ENCODE measurements at places on chromosomes 1 and 21.

- DNase-seq, result no peak
- peaks cover 10% of the 10 kb centered on the region for H3K4me1 ChIP-seq
- no peak overlapping the region for H3K27ac ChIP-seq
- peak overlapping the region; percentile 26 for H3K4me3 ChIP-seq
Measured at GRCh38 chr1:214550857-214551435, 456 bp downstream of the PTPN14 start.

DNA sequence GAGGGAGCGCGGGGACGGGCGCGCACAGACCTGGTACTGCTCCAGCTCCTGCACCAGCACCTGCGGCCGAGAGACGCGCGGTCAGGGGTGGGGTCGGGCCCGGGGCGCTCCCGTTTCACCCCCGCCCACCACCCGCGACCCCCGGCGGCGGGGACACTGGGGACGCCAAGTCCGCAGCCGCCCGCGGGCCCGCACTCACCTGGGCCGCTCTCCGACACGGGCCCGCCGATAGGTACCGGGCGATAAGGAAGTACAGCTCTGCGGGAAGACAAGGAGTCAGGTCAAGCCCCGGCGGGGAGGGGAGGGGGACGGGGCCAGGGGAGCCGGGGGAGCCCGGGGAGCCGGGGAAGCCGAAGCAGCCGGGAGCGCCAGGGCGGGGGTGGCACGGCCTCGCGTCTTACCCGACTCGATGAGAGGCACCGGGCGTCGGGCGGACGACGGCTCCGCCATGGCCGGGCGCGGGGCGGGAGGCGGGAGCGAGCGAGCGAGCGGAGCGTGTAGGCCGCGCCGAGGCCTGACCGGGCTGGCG is 326 bp downstream of the BRWD1 start:
- peaks cover 44% of the 10 kb centered on the region for H3K4me1 ChIP-seq
- H3K27me3 ChIP-seq, result no peaks in the 10 kb centered on the region
- peaks cover 24% of the 10 kb centered on the region for H3K36me3 ChIP-seq
- peak overlapping the region; percentile 86 for H3K4me3 ChIP-seq
- no peak for DNase-seq

GRCh38 chr1:199995096-199995685 is 32.3 kb upstream of the NR5A2 start:
- no peaks in the 10 kb centered on the region for H3K36me3 ChIP-seq
- DNase-seq, result no peak
- no peak overlapping the region for H3K27ac ChIP-seq

DNA sequence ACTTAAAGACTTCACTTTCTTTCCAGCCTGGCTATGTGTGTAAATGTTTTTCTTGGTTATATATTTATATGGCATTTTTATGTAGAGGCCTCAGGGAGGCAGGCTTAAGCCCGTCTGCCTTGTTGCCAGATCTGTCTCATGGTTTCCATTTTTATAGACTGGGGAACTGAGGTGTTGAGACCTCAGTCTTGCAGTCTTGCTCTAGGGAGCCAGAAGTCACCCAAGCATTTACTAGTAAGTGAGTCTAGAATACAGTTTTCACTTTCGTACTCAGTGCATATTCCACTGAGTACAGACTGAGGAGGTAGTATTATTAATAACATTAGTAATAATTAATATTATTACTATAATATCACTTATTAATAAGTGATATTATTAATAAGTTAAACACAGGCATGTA is 161.4 kb downstream of the UCK2 start:
- H3K36me3 ChIP-seq, result no peaks in the 10 kb centered on the region
- H3K4me3 ChIP-seq, result no peak overlapping the region
- H3K27ac ChIP-seq, result no peak overlapping the region
- no peak for DNase-seq

DNA sequence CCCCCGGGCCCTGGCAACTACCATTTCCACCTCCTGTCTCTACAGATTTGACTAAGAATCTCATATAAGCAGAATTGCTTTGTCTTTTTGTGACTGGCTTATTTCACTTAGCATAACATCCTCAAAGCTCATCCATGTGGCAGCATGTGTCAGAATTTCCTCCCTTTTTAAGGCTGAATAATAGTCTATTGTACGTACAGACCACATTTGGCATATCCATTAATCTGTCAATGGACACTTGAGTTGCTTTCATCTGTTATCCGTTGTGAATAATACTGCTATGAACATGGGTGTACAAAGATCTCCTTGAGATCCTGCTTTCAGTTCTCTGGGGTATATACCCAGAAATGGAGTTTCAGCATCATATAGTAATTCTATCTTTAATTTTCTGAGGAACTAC is 24.0 kb downstream of the SPATA21 start:
- H3K27ac ChIP-seq, result no peak overlapping the region
- no peaks in the 10 kb centered on the region for H3K27me3 ChIP-seq
- DNase-seq, result no peak
- no peak overlapping the region for H3K4me3 ChIP-seq
- no peaks in the 10 kb centered on the region for H3K36me3 ChIP-seq

- H3K4me3 ChIP-seq, result no peak overlapping the region
- H3K36me3 ChIP-seq, result peaks cover 41% of the 10 kb centered on the region
- no peak overlapping the region for H3K27ac ChIP-seq
- H3K27me3 ChIP-seq, result no peaks in the 10 kb centered on the region
- H3K4me1 ChIP-seq, result peaks cover 4% of the 10 kb centered on the region
- DNase-seq, result no peak
Measured at GRCh38 chr1:84939151-84939550, 46.1 kb upstream of the LPAR3 start.

DNA sequence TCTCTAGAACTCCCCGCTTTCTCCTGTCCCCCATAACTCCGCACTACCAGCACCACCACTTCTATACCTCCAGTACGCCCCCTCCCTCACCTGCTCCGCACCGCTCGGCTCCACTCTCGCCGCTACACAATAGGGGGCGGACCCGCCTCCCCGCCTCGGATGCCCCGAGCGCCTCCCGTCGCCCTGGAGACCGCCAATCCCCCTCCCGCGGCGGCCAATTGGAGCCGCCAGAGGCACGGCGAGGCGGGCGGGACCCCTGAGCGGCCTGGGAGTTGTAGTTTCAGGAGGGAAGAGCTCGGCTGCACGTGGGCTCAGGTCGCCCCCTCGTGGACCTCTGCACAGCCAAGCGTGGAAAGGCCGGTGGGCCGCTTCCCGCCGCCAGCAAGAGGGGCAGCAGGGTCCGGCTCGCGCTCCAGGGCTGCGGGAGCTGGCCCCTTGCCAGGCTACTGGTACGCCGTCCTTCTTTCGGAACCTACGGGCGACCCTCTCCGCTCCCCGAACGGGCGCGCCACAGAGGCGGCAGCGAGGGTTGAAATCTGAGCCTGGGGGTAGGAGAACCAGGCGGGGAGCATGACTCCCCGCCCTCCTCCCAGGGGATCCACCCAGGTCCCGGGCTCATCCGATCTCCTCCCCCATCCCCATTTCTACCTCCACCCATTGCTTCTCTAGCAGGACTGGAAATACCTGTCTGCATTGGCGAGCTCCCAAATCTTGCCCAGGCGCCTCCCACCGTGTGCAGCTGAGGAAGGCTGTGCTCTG is at the start of gene IGSF9:
IGSF9 (minus strand) TSS at position 131 of the 759 bp plus-strand sequence. CDS start 2,159 bp downstream, outside the sequence.
- H3K4me1 ChIP-seq, result peaks cover 11% of the 10 kb centered on the region
- H3K27me3 ChIP-seq, result peaks cover 42% of the 10 kb centered on the region
- H3K4me3 ChIP-seq, result peak within 1 kb of the TSS; percentile 65

- H3K27ac ChIP-seq, result no peak overlapping the region
- H3K4me1 ChIP-seq, result peaks cover 67% of the 10 kb centered on the region
- DNase-seq, result no peak
- peaks cover 37% of the 10 kb centered on the region for H3K36me3 ChIP-seq
Measured at GRCh38 chr1:230074270-230074669, 7.2 kb downstream of the GALNT2 start.

DNA sequence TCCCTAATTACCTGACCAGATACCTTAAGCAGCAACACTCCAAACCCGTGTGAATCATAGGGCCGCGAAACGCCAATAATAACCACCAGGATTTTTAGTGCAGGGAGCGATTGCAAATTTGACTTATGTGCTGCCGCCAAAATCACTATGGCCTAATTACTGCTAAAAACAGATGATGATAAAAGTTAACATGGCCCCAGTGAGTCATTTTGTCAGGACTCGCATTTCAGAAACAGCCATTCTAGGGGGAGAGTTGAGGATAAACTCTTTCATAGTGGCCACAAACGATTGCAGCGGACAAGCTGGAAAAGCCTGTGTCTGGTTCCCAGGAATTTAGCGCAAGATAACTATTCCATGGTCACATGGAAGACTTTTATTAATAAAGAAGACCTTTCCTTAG is 103.4 kb downstream of the HLX start:
- no peak for DNase-seq
- H3K4me1 ChIP-seq, result no peaks in the 10 kb centered on the region
- peaks cover under 1% of the 10 kb centered on the region for H3K36me3 ChIP-seq
- no peak overlapping the region for H3K4me3 ChIP-seq
- H3K27me3 ChIP-seq, result peaks cover 1% of the 10 kb centered on the region

- H3K27ac ChIP-seq, result peak overlapping the region; percentile 100
- DNase-seq, result peak; percentile 55
- H3K4me3 ChIP-seq, result peak overlapping the region; percentile 60
- peaks cover 17% of the 10 kb centered on the region for H3K36me3 ChIP-seq
- peaks cover 99% of the 10 kb centered on the region for H3K4me1 ChIP-seq
- H3K27me3 ChIP-seq, result no peaks in the 10 kb centered on the region
Measured at GRCh38 chr1:26287033-26287711, 7.3 kb downstream of the SH3BGRL3 start.

DNA sequence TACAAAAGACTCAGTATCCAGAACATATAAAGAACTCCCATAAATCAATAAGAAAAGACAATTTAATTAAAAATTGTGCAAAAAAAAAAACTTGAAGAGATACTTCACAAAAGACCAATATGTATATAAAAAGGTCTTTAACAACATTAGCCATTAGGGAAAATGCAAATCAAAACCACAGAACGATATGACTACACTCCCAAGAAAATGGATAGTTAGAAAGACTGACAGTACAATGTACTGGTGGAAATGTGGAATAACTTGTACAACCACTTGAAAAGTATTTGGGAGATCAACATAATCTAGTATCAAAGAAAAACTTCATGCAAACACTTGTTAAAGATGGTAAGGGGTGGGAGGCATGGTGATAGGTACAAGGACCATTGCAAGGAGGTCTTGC is 3.9 kb upstream of the CLCA1 start:
- no peak overlapping the region for H3K27ac ChIP-seq
- no peak overlapping the region for H3K4me3 ChIP-seq
- H3K4me1 ChIP-seq, result no peaks in the 10 kb centered on the region
- no peak for DNase-seq
- peaks cover 5% of the 10 kb centered on the region for H3K27me3 ChIP-seq
- H3K36me3 ChIP-seq, result no peaks in the 10 kb centered on the region

- H3K27ac ChIP-seq, result no peak overlapping the region
- peaks cover 35% of the 10 kb centered on the region for H3K36me3 ChIP-seq
- H3K4me1 ChIP-seq, result peaks cover 17% of the 10 kb centered on the region
- H3K27me3 ChIP-seq, result no peaks in the 10 kb centered on the region
- no peak overlapping the region for H3K4me3 ChIP-seq
Measured at GRCh38 chr1:211944733-211945500, 90.4 kb downstream of the INTS7 start.

- no peak for DNase-seq
- no peak overlapping the region for H3K27ac ChIP-seq
- peaks cover 22% of the 10 kb centered on the region for H3K36me3 ChIP-seq
- H3K27me3 ChIP-seq, result no peaks in the 10 kb centered on the region
Measured at GRCh38 chr21:43912910-43913309, 47.9 kb downstream of the AGPAT3 start.

DNA sequence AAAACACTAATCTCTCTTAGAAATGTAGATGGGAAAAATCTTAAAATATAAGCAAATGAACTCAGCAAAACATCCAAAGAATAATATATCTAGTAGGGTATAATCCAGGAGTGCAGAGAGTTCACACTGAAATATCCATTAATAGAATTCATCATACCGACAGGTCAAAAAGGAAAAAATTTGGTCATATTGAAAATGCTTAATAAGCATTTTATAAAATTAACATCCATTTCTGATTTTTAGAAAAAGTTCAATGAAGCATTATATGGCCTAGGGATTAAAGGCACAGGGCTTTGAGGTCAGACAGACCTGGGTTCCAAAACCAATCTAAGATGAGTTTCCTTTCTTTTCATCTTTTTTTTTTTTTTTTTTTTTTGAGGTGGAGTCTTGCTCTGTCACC is 16.4 kb downstream of the EPHA10 start:
- no peaks in the 10 kb centered on the region for H3K36me3 ChIP-seq
- no peak overlapping the region for H3K4me3 ChIP-seq
- H3K27me3 ChIP-seq, result peaks cover 27% of the 10 kb centered on the region
- H3K4me1 ChIP-seq, result peaks cover 11% of the 10 kb centered on the region
- no peak for DNase-seq
- H3K27ac ChIP-seq, result no peak overlapping the region

- no peaks in the 10 kb centered on the region for H3K36me3 ChIP-seq
- no peaks in the 10 kb centered on the region for H3K27me3 ChIP-seq
- H3K4me1 ChIP-seq, result no peaks in the 10 kb centered on the region
- no peak for DNase-seq
Measured at GRCh38 chr1:214044438-214045214, 56.9 kb downstream of the PROX1 start.

GRCh38 chr1:36419140-36419539 is 21.4 kb upstream of the LSM10 start:
- no peaks in the 10 kb centered on the region for H3K36me3 ChIP-seq
- no peak for DNase-seq
- no peaks in the 10 kb centered on the region for H3K27me3 ChIP-seq

DNA sequence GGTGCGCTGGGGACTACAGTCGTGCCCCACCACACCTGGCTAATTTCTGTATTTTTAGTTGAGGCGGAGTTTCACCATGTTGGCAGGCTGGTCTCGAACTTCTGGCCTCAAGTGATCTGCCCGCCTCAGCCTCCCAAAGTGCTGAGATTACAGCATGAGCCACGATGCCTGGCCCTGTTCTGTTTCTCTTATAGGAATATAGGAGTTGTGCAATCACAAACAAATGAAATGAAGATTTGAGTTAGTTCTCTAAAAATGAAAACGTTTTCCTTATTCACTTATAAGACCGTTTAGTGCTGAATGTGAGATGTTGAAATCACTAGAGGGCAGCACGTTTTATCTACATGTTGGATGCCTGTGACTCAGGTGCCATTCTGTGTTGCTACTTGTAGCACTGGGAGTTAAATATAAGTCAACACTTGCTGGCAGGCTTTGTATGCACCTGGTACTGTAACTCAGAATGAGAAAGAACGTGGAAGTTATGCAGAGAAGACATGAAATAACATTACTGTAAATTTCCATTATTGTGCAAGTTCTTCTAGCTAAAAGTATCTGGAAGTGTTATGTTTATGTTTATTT is 45.8 kb downstream of the MIGA1 start:
- H3K4me1 ChIP-seq, result peaks cover 5% of the 10 kb centered on the region
- no peak for DNase-seq
- H3K27ac ChIP-seq, result no peak overlapping the region
- no peaks in the 10 kb centered on the region for H3K27me3 ChIP-seq
- H3K36me3 ChIP-seq, result peaks cover 43% of the 10 kb centered on the region

All from activated B cell treated with CpG ODN at 0.5 μM for 24 hours (primary cell).